OCI-LY7 (cell line): ENCODE measurements at places on chromosomes 11 and 22. TPM values are rescaled to one million over a fixed set of nuclear protein-coding genes. Genes with fewer than 3 reads are reported as not detected.
A peak's percentile ranks its signal among the peaks of the same experiment; 100 is the strongest.

OR52M1 gene
- not detected in 2 replicates for total RNA-seq

DDTL gene
- total RNA-seq: 3.7 and 4.1 TPM in 2 replicates

KCNK4 gene
- 0.80 and 0.92 TPM in 2 replicates for total RNA-seq

C11orf87 gene
- total RNA-seq: not detected in 2 replicates

TMEM179B gene
- 18.6 and 21.5 TPM in 2 replicates for total RNA-seq

DNA sequence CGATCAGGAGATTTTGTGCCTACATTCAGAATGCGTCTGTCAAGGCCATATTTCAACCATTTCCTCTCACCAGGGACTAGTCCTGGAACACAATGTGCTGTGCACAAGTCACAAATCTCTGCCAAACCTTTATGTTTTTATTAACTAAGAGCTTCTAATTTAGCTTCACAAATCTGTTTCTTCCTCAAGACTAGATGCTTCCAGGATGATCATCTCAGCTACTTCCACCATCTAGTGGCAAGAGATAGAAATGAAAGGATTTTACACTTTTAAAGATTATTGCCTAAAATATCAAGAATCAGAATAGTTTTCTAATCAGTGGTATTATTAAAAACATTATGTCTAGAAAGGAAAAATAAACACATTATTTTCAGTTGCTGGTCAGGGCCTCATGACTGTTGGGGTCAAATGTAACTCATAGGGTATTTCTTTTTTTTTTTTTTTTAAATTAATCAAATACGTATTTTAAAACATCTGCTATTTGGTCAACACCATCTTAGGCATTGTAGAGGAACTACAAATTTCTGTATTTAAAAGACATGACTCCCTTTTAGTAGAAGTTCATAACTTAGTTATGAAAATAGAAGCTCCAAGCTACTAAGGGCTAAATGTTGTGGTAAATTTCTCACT, 1102.6 kb downstream of the DLG2 start:
- peak; percentile 27 for DNase-seq

DNA sequence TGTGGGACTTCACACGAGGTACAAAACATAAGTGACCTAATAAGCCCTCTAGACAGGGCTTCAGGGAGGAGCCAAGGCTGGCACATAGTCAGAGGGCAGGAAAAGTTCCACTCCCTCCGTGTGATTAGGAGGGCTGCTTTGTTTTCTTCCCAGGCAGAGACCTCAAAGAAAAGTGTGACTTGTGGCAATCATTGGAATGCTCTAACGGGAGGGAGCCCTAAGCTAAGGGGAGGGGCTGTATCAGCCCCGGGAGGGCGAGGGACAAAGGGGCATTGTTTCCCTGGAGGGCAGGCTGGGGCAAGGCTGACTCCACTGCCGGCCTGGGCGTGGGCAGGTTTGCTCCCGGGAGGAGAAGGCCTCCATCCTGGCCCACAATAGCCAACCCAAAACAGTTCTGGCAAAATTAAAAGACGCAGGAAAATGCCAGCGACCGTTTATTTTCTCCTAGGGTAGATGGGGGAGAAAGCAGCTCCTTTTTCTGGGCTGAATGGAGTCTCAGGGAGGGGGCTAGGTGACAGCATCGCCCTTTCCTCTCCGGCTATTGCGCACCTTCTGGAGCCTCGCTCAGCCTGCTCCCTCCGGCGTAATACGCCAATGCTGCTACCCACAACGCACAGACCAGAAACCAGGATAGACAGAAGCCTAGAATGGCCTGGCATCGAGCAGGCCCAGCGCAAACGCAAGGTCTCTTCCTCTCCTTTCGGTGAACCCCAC, 60.2 kb downstream of the ENDOD1 start:
- no peak for DNase-seq

API5 gene
- total RNA-seq: 119 and 141 TPM in 2 replicates

OR5A1 gene
- total RNA-seq: not detected in 2 replicates

GRCh38 chr11:43904742-43905535, 24.3 kb downstream of the ALKBH3 start:
- DNase-seq: no peak

GRCh38 chr11:12182676-12183541, 72.5 kb downstream of the MICAL2 start:
- DNase-seq: no peak

- DNase-seq: peak; percentile 23
Measured at GRCh38 chr11:11155962-11156815, 196.9 kb downstream of the CSNK2A3 start.
